ENCODE measurements at places on chromosomes 2 and 18. TPM values are rescaled to one million over a fixed set of nuclear protein-coding genes. Genes with fewer than 3 reads are reported as not detected.

DNA sequence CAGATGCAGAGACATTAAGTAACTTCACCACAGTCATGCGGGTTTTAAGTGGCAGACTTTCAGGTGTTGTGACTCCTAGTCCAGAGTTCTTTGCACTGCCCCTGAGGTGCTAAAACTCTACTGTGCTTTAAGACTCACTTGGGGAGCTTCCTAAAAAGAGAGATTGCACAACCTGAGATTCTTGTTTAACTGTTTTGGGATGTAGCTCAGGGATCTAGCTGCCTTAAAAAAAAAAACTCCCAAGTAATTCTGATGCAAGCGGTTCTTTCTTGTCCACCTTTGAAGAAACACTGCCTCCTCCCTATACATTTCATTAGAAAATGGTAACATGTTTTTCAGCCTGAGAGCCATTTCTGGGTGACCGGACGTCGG is 13.0 kb downstream of the IL37 start:
- DNase-seq = no peak
- H3K27ac ChIP-seq = no peak overlapping the region
- no peaks in the 10 kb centered on the region for H3K27me3 ChIP-seq
- no peaks in the 10 kb centered on the region for H3K4me1 ChIP-seq
- H3K36me3 ChIP-seq = no peaks in the 10 kb centered on the region

MYOM1 gene
- 0.45 TPM for total RNA-seq

CPO gene
- total RNA-seq = not detected

- H3K4me1 ChIP-seq = no peaks in the 10 kb centered on the region
- no peaks in the 10 kb centered on the region for H3K36me3 ChIP-seq
- no peak overlapping the region for H3K4me3 ChIP-seq
- H3K27ac ChIP-seq = no peak overlapping the region
- DNase-seq = no peak
- no peaks in the 10 kb centered on the region for H3K27me3 ChIP-seq
These were observed 168.1 kb upstream of the RMP24 start for GRCh38 chr18:35804377-35804776.

- no peaks in the 10 kb centered on the region for H3K4me1 ChIP-seq
- no peaks in the 10 kb centered on the region for H3K36me3 ChIP-seq
- H3K27me3 ChIP-seq = no peaks in the 10 kb centered on the region
- H3K27ac ChIP-seq = no peak overlapping the region
These were observed 18.8 kb downstream of the COX7A2L start for GRCh38 chr2:42342061-42342794.

GRCh38 chr2:115057473-115057872 is 615.0 kb downstream of the DPP10 start:
- no peak overlapping the region for H3K4me3 ChIP-seq
- no peak overlapping the region for H3K27ac ChIP-seq
- H3K4me1 ChIP-seq = no peaks in the 10 kb centered on the region
- DNase-seq = no peak
- no peaks in the 10 kb centered on the region for H3K36me3 ChIP-seq
- H3K27me3 ChIP-seq = no peaks in the 10 kb centered on the region

DNA sequence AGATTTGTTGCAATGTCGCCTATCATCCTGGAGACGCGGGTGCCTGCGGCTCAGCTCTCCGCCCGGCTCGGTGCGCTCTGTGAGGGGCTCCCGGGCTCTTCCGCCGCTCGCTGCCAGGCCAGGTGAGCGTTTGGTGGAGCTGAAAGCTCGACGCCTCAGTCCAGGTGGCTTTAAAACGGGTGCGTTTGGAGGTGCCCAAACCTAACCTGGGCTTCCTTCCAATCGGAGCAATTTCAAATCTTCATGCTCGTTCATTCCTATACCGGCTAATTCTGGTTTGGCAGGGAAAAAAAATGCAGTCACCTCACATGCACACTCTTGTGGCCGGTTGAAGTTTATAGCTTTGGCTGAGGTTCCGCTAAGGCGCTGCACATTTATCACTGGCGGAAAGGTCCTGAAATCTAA is at the start of gene SLC16A14:
TSS of gene SLC16A14 (minus strand) at position 274 of the 405 bp plus-strand sequence. CDS start 9,572 bp downstream, outside the sequence.
- H3K4me1 ChIP-seq = no peaks in the 10 kb centered on the region
- no peaks in the 10 kb centered on the region for H3K36me3 ChIP-seq
- no peak within 1 kb of the TSS for H3K27ac ChIP-seq
- peak; percentile 52 for DNase-seq

DNA sequence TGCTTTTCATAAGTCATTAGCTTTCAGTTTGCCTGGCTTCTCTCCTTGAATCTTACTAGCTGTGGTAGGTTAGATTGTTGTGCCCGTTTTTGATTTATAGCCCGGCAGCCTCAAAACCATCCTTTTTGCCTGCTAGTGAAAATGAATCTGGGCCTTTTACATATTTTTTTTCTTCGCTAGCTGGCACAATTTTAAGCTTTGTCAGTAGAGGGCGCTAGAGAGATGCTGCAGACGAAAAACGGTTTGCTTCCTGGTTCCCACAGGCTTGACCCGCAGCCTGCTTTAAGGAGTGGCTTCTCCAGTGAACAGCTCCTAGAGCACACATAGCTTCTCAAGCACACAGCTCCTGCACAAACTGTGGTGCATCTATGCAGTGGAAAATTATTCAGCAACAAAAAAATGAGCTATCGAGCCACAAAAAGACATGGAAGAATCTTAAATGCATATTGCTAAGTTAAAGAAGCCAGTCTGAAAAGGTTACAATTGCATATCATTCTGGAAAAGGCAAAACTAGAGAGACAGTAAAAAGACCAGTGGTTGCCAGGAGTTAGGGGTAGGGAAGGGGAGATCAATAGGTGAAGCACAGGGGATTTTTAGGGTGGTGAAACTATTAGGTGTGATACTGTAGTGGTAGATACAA is 47.9 kb downstream of the E2F6 start:
- no peak overlapping the region for H3K27ac ChIP-seq
- H3K4me1 ChIP-seq = no peaks in the 10 kb centered on the region
- H3K4me3 ChIP-seq = no peak overlapping the region
- no peaks in the 10 kb centered on the region for H3K36me3 ChIP-seq
- DNase-seq = peak; percentile 23

- H3K27ac ChIP-seq = no peak overlapping the region
- peak; percentile 92 for DNase-seq
- H3K4me3 ChIP-seq = no peak overlapping the region
- no peaks in the 10 kb centered on the region for H3K4me1 ChIP-seq
- peaks cover 30% of the 10 kb centered on the region for H3K27me3 ChIP-seq
These were observed 14.9 kb upstream of the SNED1 start for GRCh38 chr2:240983361-240983995.

GRCh38 chr2:69563021-69563420 is 80.5 kb downstream of the AAK1 start:
- no peaks in the 10 kb centered on the region for H3K27me3 ChIP-seq
- H3K36me3 ChIP-seq = no peaks in the 10 kb centered on the region
- no peaks in the 10 kb centered on the region for H3K4me1 ChIP-seq

L3MBTL4 gene
- total RNA-seq = 0.34 TPM

DNA sequence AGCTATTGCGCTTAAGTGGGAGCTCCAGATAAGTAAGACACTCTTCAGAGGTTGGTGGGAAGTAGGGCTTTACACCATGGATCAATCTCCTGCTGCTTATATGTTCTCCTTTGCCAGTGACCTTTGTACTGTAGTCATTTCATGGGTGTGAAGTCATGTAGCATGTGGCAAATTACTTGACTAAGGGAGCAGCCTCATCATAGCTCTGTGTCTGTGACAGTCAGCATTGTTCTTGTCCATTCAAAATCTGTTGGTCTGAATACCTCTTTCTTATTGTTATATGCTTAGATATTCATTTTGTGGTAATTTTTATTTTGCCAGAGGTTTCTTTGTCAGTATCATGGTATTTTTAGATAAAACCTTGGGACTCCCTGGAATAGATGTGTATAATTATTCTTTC is 18.2 kb downstream of the SLC4A1AP start:
- peaks cover 7% of the 10 kb centered on the region for H3K36me3 ChIP-seq
- no peaks in the 10 kb centered on the region for H3K27me3 ChIP-seq
- no peak overlapping the region for H3K4me3 ChIP-seq
- H3K4me1 ChIP-seq = no peaks in the 10 kb centered on the region

MALL gene
- total RNA-seq = 1.4 TPM

SLC16A14 gene
- total RNA-seq = 10.8 TPM

NTSR2 gene
- not detected for total RNA-seq

- H3K4me3 ChIP-seq = no peak overlapping the region
- no peaks in the 10 kb centered on the region for H3K27me3 ChIP-seq
- H3K4me1 ChIP-seq = no peaks in the 10 kb centered on the region
- no peak for DNase-seq
- no peak overlapping the region for H3K27ac ChIP-seq
These were observed 62.9 kb downstream of the EFR3B start for GRCh38 chr2:25104736-25105135.

LRPPRC gene
- 214 TPM for total RNA-seq

DNA sequence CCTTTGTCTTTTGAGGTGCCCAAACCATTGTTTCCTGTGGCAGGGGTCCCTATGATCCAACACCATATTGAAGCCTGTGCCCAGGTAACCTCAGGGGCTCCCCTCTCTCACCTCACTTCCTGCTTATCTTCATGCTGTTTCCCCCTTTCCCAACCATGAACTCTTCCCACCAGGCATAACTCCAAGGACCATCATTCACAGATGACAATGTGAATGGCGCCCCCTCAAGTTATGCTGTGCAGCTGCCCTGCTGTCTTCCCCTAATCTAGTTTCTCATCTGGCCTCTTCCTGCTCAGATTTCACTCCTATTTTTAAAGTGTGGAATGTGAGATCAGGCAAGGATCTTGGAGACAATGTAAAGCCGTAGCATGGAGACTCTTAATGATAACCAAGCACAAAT is 1.4 kb downstream of the GMPPA start:
- peak; percentile 42 for DNase-seq
- peaks cover 19% of the 10 kb centered on the region for H3K4me1 ChIP-seq
- no peak overlapping the region for H3K4me3 ChIP-seq

DNA sequence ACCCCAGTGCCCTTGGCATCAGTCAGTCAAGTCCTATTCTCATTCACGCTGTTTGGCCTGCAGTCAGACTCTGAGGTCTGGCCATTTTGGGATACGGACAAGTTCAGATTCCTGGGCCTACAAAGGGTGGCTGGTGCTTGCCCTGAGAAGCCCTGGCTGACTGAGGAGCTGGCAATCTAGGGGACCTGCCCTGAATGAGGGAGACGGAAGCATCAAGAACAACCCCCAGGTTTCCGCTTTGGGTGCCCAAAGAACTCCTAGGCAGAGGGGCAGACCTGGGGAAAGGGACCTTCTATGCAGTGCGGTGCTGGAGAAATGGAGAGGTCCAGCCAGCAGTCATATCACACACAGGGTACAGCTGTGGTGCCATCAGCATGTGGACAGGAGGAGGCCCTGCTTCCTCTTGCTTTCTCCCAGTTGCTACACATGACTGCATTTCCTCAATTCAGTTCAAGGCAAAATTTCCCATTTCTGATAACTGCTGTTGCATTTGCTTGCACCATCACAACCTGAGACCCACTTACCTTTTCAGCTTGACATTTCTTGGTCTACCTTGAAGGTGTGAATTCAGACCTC is 70.9 kb upstream of the LGALSL start:
- no peaks in the 10 kb centered on the region for H3K36me3 ChIP-seq
- H3K27ac ChIP-seq = no peak overlapping the region
- H3K4me1 ChIP-seq = no peaks in the 10 kb centered on the region
- no peaks in the 10 kb centered on the region for H3K27me3 ChIP-seq
- DNase-seq = no peak

- H3K27me3 ChIP-seq = peaks cover 52% of the 10 kb centered on the region
- peaks cover 31% of the 10 kb centered on the region for H3K4me1 ChIP-seq
- H3K4me3 ChIP-seq = no peak overlapping the region
- no peak overlapping the region for H3K27ac ChIP-seq
- no peak for DNase-seq
These were observed 1.6 kb upstream of the RHOB start for GRCh38 chr2:20444993-20445910.

TSPYL6 gene
- total RNA-seq = not detected

OTOF gene
- total RNA-seq = 0.36 TPM

DNA sequence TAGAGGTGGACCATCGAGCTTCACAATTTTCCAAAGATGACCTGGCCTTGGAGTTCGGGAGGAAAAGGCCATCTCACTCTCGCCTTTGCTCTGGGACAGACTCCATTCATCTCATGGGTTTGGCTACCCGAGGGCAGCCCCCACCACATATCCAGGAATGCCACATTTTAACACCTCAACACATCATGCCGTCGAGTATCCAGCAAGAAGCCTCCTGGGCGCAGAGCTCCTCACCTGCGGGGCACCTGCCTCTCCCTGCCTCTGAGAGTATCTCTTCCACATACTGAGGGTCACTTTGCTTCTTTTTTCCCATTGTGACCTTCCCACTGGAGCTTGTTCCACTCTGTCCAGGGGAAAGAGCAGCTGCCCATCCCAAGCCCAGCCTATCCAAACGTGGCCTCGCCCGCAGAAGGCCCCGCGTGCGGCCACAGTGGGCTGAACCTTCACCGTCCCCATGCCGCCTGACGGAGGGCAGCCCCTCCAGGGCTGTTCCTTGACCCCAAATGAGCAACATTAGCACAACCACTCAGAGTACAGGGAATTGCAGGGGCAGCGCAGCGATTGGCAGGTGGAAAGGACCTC is 5.5 kb upstream of the LIMS2 start:
- H3K4me3 ChIP-seq = no peak overlapping the region
- H3K36me3 ChIP-seq = no peaks in the 10 kb centered on the region
- peaks cover 4% of the 10 kb centered on the region for H3K4me1 ChIP-seq
- no peak for DNase-seq

GRCh38 chr2:71947809-71948208 is 199.9 kb downstream of the CYP26B1 start:
- no peaks in the 10 kb centered on the region for H3K27me3 ChIP-seq
- no peak overlapping the region for H3K27ac ChIP-seq
- H3K36me3 ChIP-seq = no peaks in the 10 kb centered on the region
- H3K4me1 ChIP-seq = peaks cover 14% of the 10 kb centered on the region
- no peak for DNase-seq

- no peaks in the 10 kb centered on the region for H3K36me3 ChIP-seq
- no peaks in the 10 kb centered on the region for H3K4me1 ChIP-seq
- H3K27ac ChIP-seq = no peak overlapping the region
- no peak for DNase-seq
- no peak overlapping the region for H3K4me3 ChIP-seq
These were observed 77.5 kb downstream of the MAIP1 start for GRCh38 chr2:200032895-200033294.

CFAP221 gene
- 0.74 TPM for total RNA-seq

DNA sequence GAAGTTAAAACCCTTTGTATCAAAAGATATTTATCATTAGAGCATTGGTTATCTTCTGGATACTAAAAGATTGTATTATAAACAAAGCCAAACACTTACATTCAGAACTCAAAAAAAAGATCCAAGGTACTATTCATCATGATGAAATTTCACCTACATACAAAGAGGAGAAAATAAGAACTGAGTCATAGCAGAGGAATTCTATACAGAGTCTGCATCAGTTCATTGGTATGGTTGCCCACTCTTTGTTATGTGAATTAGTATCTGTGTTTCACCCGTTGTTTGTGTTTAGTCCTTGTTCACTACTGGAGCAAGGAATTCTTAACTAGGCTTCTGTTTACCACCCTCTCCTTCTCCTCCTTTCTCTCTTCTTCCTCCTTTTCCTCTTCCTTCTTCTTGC is 157.9 kb downstream of the LNPK start:
- no peak overlapping the region for H3K4me3 ChIP-seq
- H3K36me3 ChIP-seq = no peaks in the 10 kb centered on the region
- H3K4me1 ChIP-seq = peaks cover 8% of the 10 kb centered on the region
- no peak for DNase-seq

- H3K4me1 ChIP-seq = peaks cover 5% of the 10 kb centered on the region
- no peak overlapping the region for H3K27ac ChIP-seq
- DNase-seq = no peak
- H3K36me3 ChIP-seq = no peaks in the 10 kb centered on the region
These were observed 44.3 kb upstream of the REL start for GRCh38 chr2:60837123-60837522.

TMEM37 gene
- 1.0 TPM for total RNA-seq

All from neural progenitor cell (in vitro differentiated cells).